ENCODE measurements at places on chromosomes 7 and 10.

DNA sequence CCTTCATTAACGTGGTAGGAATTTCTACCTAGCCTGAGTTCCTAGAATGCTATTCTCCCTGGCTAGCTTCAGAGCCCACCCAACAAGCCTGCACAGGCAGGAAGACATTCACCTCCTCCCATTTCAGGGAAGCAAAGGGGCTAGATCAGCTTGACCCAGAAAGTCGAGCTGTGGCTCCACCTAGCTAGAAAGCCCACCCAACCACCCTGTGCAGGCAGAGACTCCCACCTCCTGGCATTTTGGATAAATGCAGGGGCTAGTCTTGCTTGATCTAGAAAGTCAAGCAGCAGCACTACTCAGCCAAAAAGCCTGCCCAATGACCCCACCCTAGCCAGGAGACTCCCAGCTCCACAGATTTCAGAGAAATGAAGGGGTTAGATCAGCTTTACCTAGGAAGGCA, 479.5 kb downstream of the SDK1 start:
- no peak for DNase-seq

- no peak for DNase-seq
Observed at GRCh38 chr7:141231018-141231792, 157.3 kb downstream of the TMEM178B start.

DNA sequence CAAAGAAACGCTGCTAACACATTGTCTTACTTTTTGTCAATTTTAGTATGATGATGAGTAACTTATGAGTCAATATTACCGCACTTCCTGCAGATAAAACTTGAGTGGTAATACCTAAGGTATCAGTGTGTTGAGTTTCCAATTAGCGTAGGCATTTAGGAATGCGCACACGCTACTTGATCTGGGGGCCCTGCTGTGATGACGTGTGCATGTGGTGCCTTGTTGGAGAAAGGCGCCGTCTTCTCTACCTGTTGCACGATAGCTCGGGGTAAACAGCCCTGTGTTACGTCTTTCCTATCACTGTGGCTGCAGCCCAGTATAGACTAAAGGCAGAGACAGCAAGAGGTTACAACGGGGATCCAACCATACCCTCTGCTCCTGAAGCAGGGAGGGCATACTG, 476.8 kb upstream of the ADARB2 start:
- no peak for DNase-seq

GRCh38 chr10:48520594-48520993, 84.3 kb downstream of the ARHGAP22 start:
- DNase-seq, result no peak

DNA sequence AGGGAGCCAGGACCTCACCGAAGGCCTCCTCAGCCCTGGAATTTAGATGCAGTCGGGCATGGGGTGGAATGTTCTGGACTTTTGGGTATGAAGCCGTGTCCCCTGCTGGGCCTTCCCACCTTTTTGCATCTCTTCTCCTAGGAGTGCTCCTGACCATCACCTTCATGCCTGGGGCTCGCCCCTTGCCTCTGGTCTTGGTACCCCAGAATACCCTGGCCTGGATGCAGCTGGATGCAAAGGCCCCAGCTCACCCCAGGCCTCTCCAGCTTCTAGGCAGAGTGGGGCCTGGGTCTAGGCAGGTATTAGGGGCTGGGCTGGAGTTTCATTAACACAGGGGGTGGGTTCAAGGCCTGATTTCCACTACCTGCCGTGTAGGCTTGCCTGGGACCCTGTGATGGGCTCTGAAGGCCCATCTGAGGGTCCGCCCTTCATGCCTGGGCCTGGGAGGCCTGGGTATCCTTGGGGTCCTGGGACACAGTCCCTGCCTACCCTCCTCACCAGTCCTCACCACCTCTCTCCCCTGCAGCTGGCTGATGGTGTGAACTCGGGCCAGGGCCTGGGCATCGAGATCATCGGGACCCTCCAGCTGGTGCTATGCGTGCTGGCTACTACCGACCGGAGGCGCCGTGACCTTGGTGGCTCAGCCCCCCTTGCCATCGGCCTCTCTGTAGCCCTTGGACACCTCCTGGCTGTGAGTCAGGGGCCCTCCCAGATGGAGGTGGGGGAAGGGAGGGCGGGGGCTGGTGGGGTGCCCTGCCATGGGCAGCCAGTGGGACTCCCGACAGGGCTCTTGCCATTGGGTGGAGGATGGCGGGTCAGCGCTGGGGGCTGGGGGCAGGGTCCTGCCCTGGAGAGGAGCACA, 10.1 kb downstream of the AQP1 start:
- DNase-seq, result no peak

DNA sequence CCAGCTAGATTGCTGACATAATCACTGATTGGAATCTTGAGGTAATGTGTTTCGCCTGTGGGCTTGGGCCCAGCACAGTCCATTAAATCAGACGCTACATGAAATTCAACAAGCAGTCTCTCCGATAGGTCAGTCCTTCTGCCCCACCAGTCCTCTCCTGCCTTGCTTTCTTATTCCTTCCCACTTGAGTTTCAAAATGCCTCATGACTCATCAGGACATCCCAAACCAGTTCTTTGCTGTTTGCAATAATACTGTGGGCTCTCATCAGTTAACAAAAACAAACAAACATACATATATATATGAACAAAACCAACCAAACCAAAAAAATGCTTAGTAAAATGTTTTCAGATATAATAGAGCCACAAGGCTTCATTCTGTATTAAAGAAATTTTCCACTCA, 599.0 kb downstream of the SORCS1 start:
- no peak for DNase-seq

GRCh38 chr10:119940487-119940886, 48.0 kb downstream of the SEC23IP start:
- DNase-seq, result no peak

DNA sequence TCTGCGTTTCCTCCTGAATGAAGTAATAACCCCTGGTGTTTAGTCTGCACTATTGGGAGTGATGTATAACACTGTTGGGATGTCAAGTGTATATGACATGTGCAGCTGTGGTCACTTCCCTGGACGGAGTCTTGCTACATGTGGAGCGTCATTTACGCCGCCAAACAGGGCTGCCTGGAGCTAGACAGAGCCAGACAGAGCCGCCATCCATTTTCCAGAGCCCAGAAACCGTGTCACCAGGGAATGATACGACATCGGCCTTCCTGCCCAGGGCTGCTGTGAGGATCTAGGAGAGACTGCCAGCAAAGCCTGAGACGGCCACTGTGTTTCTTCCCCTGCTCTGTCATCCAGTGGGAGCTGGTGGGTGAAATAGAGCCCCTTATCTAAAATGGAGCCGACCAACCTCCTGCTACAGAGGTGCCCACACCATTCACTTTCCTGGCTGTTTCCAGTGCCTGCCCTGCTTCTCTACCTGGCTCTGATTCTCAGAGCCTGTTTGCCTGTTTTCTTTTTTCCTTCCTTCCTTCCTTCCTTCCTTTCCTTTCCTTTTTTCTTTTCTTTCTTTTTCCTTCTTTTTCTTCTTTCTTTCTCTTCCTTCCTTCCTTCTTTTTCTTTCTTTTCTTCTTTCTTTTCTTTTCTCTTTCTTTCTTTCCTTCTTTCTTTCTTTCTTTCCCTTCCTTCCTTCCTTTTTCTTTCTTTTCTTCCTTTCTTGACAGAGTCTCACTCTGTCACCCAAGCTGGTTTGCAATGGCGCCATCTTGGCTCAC, 13.3 kb upstream of the FGFR2 start:
- no peak for DNase-seq

DNA sequence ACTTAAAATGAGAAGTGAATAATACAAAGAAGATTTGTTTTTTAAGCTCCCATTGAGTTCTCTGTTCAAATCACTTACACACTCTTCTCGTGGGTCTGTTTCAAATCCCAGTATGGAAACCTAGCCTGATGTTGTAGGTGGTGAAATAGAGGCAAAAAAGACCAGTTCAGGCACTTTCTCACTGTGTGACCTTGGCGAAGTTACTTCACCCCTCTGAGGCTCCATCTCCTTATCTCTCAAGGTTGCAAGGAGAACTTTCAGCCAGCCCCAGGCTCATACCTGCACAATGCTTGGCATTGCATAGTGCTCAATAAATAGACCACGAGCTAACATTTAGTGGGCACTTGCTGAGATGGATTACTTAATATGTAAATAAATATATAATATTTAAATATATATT, 90.1 kb downstream of the PRLHR start:
- DNase-seq, result no peak

DNA sequence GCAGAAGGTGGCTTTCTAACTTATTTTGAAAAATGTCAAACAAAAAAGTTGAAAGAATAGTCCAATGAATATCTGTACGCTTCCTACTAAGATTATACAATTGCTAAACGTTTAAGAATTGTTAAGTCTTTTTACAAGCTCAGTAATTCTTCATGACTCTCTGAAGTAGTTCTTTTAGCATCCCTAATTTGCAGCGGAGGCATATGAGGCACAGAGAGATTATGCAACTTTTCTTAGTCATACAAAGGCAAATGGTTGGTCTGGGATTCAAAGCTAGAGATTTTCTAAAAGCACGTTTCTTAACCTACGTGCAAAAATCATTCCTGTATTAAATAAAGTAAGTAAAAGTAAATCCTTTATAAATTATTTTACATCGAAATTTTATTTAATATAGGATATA, 254.2 kb downstream of the MAGI2 start:
- DNase-seq, result no peak

- DNase-seq, result no peak
Observed at GRCh38 chr10:27440478-27440877, 63.6 kb upstream of the RAB18 start.

DNA sequence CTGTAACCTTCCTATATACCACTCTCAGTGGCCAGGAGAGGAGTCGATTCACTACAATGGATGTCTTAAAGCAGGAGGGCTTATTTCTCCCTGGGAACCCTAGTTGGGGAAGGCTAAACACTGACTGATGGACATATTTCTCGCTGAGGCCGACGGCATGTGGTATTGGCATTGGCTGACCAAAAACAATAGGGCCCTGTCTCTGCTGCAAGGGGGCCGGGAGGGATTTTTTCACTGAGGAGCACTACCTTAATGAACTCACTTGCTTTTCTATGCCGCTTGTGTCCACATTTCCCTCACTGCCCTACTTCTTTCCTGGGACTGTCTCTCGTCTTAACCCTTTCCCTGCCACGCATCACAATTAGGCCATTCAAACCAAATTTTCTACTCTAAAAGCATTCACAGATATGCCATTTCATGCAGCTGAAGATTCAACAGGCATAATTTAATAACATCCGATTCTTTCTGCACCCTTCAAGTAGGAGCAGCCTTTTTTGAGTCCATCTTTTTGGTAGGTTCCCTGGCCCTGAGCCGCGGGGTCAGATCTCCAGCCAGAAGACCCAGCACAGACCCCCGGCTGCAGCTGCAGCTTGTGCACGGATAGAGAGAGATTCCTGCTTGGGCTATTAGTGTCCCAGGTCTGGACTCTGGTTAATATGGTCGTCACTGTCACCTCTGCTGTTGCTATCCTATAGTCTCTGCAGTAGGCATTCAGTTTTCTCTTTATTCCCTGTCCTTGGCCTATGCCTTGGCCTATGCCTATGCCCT, 118.7 kb downstream of the HIPK2 start:
- DNase-seq, result no peak

DNA sequence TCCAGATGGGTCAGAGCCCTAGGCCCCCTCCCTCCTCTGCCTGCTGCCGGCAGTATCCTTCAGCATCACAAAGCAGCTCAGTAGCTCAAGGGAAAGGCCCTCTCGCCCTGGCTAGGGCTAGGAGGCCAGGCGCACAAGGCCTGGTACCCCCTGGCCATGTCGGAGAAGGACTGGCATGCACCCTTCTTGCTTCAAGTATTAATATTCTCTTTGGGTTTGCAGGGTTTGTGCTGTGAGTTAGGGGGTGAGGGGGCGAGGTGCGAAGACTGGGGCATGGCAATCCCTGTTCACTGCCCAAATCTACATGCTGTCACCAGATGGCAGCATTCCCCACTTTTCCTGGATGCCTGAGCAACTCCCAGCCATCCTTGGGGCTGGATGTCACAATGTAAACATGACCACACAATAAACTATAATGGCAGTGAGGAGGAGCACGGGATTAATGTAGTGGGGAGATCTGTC, 105.2 kb downstream of the NEURL1 start:
- no peak for DNase-seq

DNA sequence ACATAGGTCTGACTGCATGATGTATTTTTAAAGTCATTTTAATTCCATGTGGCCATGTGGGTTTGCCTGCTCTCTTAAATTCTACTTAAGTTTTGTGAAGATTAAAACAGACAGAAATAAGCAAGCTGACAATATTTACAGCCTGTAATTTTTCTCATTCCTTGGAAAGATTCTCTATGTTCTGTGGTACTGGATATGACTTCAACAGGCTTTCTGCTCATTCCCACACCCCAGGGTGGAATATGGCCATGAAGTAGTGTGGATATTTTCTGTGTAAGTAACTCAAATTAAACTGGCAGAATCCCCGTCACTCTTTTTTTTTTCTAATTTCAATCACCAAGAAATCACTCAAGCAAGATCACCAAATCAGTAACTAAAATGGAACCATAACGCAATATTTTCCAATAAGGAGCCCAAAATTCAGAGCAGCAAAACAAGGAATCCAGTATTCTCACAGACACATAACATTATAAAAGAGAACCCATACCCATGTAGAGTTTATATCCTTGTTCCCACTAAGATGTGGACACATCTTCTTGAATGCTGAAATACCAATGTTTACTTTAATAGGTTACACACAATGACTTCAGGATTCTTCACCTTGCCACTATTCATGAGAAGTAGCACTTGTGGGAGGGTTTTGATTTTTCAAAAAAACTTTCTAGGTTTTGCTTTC, 5.7 kb downstream of the HOXA5 start:
- DNase-seq, result no peak

DNA sequence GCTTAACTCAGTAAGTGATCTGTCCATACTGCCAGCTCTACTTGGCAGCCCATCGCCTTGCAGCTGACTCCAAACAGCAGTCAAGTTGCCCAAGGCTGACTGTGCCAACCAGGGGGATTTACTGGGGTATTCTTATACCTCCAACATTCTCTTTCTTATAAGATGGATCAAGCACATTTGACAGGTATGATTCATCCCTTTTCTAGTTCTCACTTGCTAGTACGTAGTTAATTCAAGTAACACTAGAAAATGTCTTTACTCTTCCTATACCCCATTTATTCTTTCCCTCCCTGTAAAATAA, 77.0 kb downstream of the SLC25A13 start:
- DNase-seq, result no peak

DNA sequence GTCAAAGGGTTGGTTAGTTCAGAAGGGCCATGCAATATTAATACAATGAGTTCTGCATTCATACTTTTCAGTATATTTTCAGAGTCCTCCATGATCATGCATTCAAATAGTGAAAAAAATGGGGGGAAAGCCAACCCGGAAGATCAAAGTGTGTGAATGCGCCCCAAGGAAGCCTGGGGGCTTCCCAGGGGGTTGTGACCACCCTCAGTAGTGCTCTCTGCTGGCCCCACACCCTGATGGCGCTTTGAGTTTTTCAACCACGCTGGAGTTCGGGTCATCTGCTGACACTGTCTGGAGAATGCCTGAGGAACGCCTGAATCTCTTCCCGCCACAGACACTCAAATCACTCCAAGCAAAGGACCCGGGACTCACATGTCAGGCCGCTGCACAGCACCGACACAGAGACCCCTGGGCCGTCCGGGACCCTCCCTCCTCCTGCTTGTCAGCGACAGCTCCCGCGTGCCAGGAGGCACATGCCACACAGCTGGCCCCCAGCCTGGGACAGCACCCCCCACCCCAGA, 1.0 kb downstream of the TNS3 start:
- DNase-seq, result no peak

Data from stimulated activated CD4-positive, alpha-beta T cell treated with anti-CD3 and anti-CD28 coated beads, Interleukin-12 subunit alpha, Interleukin-12 subunit beta, amount 100 ng/mL, for 4 hours (primary cell).